ENCODE measurements at places on chromosomes 7 and 10.

DNA sequence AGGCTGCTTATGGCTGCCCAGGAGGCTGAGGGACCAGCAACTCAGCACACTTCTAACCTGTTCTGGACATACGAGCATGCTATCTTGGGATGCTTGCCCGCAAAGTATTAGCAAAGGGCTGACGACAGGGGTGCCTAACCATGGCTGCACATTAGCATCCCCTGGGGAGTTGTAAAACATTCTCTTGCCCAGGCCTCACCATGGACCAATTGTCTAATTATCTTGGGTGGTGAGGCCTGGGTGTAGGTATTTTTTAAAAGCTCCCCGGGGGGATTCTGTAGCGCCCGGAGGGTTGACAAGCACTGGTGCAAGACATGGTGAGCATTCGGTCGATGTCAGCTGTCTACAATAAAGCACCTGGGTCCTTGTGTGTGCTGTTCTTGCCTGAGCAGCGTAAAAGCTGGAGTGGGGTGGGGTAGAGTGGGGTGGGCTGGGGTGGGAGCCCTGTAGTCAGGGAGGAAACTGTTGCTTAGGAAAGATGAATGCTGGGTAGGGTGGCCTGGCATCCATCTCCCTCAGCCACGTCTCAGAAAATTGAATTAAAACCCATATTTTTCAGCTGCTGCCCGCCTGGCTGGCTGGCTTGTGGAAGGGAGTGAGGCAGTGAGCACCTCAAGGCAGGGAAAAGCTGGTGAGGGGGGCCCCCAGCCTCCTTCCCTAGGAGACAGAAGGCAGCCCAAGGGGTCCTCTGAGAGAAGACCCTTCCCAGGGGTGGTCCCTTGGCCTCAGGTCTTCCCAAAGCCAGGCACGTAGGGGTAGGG lies 2.9 kb upstream of the ADCYAP1R1 start:
- no peak for DNase-seq

DNA sequence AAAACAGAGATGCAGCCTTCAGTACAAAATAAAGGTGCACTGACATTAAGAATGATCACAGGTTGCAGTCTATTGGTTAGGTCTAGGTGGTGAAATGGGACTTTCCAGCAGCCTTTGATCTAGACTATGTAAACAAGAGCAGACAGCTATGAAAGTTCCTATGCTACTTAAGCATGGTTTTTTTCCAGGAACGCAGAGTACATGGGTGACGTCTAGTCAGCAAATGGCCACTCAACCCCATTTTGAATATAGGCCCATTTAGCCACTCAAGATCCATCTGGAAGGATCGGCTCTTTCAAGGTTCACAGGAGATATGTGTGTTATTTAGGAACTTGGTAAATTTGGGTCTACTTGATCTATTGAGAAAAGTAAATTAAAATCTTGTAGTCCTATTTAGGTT lies 1424.6 kb upstream of the LRRTM3 start:
- no peak for DNase-seq

GRCh38 chr7:117190746-117191435 lies 132.0 kb downstream of the WNT2 start:
- no peak for DNase-seq

DNA sequence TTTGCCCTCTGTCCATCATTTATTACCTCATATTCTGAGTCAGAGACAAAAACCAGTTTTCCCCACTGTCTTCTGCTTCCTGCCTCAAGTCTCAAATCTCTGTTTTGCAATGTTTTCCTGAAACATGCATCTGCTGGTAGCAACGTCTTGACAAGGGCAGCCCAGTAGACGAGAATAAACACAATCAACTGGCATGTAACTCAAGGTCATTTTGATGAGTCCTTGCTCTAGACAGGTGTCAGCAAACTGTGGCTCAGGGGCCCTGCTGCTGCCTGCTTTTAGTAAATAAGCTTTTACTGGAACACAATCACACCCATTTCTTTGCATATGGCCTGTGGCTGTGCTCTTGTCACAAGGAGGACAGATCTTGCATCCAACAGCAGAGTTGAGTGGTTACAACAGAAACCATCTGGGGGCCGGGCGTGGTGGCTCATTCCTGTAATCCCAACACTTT lies 59.8 kb downstream of the ITIH5 start:
- no peak for DNase-seq

DNA sequence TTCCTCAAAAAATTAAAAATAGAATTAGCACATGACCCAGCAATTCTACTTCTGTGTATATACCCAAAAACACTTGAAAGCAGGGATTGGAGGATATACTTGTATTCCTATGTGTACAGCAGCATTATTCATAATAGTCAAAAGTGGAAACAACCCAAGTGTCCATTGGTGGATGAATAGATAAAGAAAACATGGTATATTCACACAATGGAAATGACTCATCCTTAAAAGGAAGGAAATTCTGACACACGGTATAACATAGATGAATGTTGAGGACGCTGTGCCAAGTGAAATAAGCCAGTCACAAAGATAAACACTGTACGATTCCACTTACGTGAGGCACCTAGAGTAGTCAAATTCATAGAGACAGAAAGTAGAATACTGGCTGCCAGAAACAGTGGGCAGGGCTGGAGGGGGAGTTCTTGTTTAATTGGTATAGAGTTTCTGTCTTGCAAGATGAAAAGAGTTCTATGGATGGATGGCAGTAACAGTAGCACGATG lies 26.6 kb upstream of the KAT6B start:
- no peak for DNase-seq

DNA sequence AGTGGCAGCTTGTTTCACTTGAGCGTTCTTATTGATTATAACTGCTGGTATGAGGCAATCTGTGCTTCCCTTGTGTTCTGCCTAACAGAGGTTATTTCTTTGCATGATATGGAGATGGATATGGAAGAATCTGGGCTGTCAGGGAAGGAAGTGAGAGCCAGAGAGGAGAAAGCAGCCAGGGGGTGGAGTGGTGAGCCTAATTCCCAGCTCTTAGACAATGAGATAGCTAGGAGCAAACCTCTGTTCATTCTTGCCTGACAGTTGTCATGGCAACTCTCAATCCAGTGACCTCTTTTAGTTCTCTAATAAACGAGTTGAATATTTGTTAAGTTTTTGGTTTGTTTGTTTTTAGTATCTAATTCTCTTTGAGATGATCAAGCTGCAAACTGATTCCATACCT lies 214.3 kb downstream of the NRG3 start:
- DNase-seq: no peak

- no peak for DNase-seq
Observed at GRCh38 chr10:99484626-99485581, 47.8 kb upstream of the NKX2-3 start.

- DNase-seq: no peak
Observed at GRCh38 chr10:62985807-62986600, 147.1 kb upstream of the NRBF2 start.

DNA sequence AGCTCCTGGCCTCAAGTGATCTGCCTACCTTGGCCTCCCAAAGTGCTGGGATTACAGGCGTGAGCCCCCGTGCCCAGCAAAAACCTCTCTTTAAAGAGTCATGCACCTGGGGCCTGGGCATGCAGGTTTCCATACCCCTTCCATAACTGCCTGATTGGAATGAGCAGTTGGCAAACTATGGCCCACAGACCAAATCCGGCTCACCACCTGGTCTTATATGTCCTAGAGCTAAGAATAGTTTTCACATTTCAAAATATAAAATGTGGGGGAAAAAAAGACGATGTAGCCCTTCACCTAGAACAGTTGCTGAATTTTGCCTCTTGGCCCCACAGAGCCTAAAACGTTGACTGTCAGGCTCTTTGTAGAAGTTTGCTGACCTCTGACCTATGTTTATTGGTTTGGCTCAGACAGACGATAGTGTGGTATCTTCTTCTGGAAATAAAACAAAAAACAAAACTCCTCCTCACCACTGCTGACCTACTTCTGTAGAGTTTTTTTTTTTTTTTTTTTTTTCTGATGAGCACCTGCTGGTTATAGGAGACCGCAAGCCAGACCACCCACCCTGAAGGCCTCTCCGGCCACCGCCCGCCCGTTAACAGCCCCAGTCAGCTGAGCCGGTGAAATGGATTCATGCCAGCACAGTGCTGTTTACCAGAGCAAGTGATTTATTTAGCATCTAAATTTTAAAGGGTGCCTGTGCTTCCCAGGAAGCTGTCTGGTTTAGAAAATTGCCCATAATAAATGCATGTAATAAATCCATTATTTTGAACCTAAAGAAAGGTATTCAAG lies 33.5 kb upstream of the SFRP5 start:
- DNase-seq: no peak

GRCh38 chr7:36224934-36225858 lies 72.1 kb downstream of the EEPD1 start:
- DNase-seq: no peak

DNA sequence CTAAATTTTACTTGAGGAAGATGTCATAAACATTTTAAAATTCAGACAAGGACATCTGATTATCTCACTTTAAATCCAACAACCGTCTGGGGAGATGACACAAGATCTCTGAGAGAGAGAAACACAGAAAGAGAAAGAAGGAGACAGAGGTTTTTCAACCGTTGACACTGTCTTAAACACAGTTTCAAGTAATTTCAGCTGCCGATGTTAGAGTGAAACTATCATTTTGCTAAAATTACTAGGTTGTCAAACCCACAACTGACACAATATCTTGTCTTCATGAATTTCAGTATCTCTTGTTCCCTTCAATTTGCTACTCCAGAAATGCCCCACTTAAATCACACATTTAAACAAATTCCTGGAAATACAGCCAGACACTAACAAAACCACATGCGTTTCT lies 174.8 kb downstream of the RAPGEF5 start:
- DNase-seq: no peak

- no peak for DNase-seq
Observed at GRCh38 chr10:30828164-30828563, 198.6 kb upstream of the LYZL2 start.

DNA sequence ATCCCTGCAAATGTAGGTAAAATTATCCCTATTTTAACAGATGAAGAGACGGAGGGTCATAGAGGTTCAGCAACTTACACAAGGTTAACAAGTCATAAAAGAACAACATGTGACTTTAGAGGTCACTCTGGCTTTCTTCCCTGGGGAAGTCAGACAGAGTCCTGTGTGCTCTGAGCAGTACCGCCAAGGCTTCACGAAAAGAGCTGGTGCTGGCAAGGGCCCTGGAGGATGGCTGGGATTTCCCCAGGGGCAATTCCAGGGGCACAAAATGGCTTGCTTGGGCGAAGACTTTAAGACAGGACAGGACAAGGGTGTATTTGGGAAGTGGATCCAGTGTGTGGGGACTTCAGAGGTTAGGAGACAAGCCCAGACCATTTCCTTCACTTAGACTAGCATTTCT lies 144.1 kb downstream of the PIP4K2A start:
- no peak for DNase-seq

DNA sequence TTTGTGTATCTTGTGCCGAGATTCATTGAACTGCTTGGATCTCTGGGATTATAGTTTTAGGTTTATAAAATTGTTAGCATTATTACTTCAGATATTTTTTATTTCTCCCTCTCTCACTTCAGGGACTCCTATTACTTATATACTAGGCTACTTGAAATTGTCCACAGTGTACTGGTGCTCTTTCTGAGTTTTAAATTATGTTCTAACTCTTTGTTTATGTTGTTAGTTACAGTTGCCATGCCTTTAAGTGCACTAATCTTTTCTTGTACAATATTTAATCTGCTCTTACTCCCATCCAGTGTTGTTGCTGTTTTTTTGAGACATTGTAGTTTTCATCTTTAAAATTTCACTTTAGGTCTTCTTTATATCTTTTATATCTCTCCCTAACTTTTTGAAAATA lies 13.1 kb downstream of the PLEKHS1 start:
- DNase-seq: no peak

DNA sequence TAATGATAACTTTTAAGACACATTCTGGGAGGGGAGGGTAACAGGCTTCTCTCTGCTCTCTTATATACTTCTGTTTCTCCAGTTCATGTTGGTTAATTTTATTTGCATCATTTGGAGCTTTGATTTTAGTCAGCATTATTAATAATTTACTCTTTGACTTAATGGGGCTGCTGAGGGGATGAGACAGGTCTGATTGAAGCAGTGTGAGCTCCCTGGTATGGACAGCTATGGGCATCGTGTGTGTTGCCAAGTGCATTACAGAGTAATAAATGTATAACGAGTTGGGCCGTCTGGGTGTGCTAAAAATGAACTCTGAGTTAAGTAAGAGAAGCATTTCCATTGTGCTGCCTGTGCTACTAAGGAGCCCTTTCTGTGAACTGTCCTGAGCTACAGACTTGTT lies 31.7 kb upstream of the IKZF1 start:
- no peak for DNase-seq

GRCh38 chr7:46939558-46939957 lies 642.4 kb downstream of the TNS3 start:
- no peak for DNase-seq

DNA sequence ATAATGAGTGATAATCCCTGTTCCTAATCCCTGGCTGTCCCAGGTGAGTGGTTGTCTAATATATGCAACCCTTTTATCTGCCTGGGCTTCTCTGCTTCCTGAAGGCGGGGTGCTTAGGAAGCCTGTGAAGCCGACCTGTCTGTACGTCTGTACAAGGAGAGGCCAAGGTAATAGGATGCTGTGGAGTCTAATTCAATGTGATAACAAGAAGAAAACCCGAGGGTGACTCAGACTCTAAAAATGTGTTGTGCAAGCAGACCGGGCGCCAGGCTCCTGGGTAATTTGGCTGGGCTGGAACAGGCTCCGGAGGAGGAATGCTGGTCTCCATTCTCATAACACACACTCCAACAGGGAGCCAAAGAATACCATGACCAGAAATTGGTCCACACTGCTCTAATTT lies 43.6 kb downstream of the THNSL1 start:
- no peak for DNase-seq

- DNase-seq: no peak
Observed at GRCh38 chr10:19874791-19875190, 58.6 kb downstream of the PLXDC2 start.

DNA sequence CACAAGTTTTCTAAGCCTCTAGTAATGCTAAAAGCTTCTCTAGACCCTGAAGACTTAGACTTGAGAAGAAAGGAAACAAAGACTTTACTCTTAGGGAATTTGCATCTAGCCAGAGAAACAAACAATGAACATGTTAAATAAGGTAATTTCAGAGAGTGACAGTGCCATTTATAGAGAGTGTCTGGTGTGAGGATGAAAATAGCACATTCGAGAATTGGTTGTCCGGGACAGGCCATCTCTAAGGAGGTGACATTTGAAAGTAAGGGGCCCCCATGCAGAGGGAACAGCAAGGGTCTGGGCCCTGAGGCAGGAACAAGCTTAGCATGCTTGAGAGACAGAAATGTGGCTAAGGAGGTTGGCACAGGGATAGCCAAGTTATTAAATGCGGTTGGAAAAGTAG lies 48.1 kb downstream of the ADAM22 start:
- no peak for DNase-seq

DNA sequence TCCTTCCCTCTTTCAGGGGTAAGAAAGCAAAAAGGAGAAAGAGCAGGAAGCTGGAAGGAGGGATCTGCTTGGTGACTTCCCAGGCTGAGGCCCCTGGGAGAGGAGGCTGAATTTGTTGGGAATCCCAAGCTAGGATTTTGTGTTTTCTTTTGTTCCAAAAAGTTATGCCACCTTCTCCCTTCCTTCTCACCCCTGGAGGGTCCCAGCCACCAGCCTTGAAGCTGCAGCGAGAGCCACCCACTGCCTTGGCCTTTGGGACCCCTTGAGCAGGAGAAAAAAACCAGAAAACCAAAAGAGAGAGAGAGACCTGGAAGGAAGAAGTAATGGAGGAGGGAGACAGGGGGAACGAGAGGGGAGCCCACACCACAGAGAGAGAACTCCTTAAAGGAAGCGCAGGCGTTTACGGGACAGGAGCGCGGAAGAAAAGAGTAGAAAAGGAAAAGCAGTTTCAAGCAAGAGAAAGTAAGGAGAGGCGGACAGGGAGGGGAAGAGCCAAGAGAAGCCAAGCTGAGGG lies 7.2 kb downstream of the VAX1 start:
- DNase-seq: no peak

- DNase-seq: no peak
Observed at GRCh38 chr10:84344526-84344925, 16.1 kb downstream of the CCSER2 start.
